ENCODE measurements at places on chromosomes 13 and 19.

DNA sequence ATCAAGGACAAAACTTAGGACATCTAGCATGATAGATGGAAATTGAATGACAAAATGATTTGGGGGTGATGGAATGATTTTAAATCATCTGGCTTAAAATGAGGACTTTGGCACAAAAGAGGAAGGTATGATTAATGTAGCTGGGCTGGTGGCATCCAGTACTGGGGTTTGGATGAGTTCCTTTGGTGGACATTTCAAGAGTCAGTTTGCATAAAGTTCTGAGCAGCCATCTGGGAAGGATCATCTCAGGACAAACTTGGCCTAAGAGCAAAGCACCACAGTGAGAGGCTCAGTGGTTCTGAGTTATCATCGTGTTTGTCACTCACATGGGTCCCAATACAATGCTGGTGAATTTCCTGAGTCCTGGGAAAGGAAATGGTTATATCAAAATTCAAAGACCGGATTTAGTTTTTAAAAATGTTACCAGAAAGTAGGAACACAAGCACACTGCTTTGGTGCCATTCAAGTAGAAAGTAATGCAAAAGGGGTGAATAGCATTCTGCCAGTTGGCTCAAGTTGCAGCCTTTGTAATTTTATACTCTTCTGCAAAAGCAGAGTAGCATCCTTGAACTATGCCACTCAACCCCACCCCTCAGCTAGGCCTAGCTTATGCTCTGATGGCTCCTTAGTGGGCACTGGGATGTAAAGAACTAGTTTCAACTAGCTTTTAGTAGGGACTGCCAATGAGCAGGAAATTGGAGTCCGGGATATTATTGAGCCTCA, 219.0 kb downstream of the COG6 start:
- DNase-seq: no peak

DNA sequence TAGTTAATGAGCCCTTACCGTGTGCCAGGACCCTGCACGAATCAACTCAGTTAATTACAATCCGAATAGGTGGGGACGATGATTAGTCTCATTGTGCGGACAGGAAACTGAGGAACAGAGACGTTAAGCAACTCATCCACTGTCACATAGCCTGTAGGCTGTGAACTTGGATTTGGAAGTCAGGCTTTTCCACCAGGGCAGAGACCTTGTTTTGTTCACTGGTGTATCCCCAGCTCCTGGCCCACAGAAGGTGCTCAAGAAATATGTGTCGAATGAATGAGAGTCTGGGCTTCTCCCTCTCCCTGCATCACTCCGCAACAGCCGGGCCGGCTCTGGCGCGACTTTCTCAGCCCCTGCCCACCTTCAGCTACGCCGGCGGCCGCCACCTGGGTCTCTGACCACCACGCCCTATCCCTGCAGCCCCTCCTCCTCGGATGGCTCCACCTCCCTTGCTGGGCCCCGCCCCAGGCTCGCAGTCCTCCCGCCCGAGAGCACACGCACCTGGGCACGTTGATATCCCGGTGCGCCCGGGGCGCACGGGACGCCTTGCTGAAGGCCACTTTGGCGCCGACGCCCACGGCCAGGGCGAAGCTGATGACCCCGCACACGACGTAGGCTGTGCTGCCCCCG, 1.3 kb downstream of the SHISA7 start:
- DNase-seq: no peak

DNA sequence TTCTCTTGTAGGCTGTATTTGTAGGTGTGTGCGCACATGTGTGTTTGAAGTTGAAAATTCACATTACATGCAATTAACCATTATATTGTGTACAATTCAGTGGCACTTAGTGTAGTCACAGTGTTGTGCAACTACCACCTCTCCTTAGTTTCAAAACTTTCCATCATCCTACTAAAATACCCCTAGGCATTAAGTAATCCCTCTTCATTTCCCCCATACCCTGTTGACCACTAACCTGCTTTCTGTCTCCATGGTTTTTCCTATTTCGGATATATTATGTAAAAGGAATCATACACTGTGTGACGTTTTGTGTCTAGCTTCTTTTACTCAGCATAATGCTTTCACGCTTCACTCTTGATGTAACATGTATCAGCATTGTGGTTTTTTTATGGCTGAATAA, 16.1 kb downstream of the LSM14A start:
- no peak for DNase-seq

GRCh38 chr19:44648631-44649251, 5.0 kb downstream of the PVR start:
- no peak for DNase-seq

DNA sequence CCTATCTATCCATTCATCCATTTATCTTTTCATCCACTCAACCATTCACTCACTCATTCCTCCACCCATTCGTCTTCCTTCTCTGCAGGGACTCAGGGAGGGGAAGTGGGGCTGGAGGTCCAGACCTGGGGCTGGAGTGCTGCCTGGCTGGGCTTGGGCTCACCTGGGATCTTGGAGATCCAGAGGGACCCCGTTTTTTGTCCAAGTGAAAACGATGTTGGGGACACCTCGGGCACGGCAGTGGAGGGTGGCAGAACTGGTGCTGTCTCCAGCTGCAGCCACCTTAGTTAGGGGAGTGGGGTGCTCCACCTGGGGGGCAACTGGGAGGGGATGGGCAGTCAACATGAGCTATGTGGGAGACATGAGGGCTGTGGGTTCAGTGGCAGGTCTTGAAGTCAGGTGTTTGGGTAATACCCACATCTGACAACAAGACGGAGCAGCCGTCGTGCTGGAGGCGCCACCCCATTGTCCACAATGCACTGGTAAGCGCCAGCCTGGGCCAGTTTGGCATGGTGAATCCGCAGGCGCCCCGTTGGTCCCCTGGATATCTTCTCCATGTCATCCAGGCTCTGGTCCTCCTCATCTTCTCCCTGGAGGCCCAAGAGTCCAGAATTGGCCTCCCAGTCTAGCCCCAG, 10.2 kb downstream of the NPHS1 start:
- DNase-seq: no peak

GRCh38 chr13:45490068-45490467, 25.3 kb downstream of the COG3 start:
- DNase-seq: peak; percentile 20

DNA sequence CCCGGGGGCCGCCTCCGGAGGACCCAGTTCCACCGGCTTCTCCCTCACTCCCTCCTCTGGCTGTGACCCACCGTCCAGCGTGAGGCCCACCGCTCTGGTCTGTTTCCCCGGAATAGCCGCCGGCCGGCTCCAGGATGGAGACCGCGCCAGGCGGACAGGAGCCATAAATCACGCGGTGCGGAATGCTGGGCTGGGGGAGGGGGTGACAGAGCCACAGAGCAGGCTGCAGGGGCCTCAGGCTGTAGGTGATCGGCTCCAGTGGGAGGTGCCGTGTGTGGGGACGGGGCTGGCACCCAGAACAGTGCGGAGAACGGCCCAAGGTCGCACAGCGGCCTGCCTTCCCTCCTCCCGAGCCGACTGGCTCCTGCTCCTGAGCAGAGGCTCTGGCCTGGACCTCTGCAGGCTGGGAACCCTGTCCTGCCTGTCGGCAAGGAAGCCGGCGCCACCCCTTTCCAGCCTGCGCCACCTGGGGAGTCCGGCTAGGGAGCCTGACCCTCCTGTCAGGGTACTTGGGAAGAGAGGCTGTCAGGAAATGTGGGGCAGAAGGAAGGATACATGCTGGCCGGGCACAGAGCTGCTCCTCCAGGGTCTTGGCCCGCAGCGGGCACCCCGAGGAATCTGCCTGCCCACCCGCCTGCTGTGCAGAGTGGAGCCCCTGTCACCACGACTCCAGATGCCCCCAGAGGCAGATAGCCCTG, 8.3 kb downstream of the PIAS4 start:
- DNase-seq: no peak
